ENCODE measurements at places on chromosomes 16 and 17. TPM values are rescaled to one million over a fixed set of nuclear protein-coding genes. Genes with fewer than 3 reads are reported as not detected.
A peak's percentile ranks its signal among the peaks of the same experiment; 100 is the strongest.

DNA sequence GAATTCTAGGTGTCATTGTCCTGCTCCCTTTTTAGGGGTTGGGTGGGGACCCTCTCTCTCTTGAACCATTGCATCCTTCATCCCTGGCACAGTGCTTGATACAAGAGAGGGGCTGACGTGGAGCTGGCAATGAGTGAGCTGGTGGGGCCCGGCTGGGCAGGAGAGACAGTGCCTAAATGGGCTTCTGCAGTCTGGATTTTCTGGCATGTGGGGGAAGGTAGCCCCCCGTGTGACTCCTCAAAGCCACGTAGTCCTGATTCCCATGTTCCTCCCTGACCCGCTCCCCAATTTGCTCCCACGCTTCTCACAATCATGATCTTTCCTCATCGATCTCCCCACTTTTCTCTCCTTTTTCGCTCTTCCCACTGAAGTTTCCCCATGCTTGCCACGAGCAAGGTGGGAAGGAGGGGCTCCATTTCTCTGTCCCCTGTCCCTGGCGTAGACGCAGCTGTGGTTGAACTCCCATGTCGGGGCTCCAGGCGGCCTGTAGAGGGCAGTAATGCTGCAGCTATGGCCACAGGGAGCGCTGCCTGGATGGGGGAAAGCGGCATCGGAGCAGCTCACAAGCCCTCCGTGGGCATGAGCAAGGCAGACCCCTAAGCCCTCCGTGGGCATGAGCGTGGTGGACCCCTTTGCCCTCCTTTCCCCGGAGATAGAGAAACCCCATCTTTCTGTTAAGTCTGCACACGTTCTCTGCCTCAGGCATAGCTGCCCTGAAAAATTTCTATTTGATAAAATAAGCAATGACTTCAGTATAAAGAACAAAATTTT lies 47.5 kb downstream of the HAPSTR1 start:
- DNase-seq = peak; percentile 65

DNA sequence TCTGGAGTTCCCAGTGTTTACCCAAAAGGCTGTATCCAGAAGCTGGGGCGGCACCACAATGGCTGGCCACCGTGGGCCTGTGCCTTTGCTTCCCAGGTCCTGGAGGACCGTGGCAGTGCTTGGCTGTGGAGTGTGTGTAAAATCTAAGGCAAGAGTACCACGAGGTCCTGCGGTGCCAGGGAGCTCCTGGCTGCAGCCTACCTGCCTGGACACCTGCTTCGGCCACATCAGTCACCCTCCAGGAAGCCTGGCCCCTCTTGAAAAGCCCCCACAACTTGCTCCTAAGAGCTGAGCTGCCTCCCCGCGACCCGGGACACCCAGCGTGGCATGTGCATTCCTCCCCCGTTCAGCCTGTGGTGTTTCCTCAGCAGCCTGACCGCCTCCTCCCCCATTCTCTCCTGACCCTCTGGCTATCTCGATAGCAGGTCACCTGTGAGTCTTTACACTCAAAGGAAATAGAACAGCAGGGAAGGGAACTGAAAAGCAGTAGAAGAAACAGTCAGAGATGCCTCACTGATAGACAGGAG lies 7.9 kb downstream of the TIMM22 start:
- no peak for DNase-seq

DNA sequence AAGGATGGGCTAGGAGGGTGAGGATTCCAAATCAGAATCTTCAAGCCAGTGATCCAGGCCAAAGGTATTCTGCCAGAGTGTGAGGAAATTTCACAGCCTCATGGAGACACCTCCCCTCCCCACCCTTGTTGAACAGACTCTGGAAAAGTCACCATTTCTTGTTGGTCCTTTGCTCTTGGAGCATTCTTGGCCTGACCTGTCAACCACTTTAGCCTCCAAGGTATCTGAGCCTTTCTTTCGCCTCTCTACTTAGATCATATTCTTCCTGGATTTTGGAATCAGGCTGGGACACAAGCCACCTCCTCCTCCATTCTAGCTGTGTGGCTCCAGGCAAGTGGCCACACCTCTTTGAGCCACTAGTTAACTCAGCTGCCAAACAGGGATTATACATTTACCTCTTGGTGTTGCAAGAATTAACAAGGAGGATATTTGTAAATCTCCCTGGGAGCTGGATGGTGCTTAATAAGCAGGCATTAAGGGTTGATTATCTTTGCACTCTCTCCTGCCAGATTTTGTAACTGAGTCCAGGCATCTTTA lies 193.5 kb downstream of the WWOX start:
- DNase-seq = no peak

Gene SMTNL2
- total RNA-seq = not detected

Gene LRRC75A
- total RNA-seq = 1.4 TPM
